Smooth muscle cell of the brain vasculature (primary cell): ENCODE measurements at places on chromosomes 11 and 22.

DNA sequence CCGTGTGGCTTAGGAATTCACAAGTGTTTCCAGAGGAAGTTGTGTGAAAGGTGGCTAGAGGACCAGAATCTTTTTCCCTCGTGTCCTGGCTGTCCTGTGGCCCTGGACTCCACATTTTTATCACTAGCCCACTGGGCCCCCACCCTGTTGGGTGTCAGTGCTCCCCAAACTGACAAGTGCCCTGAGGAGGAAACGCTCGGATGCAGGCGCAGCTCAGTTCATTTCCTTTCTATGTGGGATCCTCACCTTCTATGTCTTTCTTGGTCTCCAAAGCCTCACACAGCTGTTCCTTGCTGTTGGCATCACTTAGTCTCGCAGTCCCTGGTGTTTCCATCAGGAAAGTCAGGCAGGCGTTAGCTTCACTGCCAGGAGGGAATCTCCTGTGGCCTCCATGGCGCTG is 68.0 kb upstream of the KCNQ1OT1 start:
- DNase-seq = no peak

DNA sequence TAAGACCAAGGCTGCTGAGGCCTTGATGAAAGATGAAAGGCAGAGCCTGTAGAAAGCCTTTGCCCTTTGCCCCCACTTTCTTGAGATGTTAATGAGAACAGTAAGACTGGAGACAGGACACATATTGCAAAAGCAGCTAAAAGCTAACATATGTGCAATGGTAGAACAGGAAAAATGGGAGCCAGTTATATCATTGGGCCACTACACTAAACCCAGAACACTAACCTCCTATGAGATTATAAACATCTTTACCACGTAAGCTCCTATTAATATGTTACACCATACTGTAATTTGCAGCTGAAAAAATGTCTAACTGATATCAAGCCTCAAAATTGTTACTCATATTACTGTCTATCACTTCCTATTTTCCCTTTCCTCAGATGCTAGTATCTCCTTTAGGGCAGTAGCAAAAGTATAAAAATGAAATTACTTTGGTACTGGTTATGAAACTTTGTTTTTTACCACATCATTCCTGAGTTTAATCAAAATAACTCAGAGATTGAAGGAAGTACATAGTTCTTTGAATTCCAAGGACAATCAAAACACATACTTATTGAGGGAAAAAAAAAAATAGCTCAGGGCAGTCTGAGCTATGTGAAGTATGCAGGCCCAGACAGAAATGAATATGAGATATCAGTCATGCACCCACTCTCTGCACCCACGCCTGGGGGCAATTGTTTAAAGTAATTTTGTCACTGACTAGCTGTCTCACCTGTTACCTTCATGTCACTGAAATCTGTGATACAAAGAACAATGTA is 9.1 kb downstream of the HPS5 start:
- no peak for DNase-seq

GRCh38 chr11:12007230-12007593 is 1.2 kb downstream of the DKK3 start:
- DNase-seq = no peak

GRCh38 chr11:11020219-11020726 is 162.4 kb upstream of the ZBED5 start:
- DNase-seq = no peak

GRCh38 chr11:22657101-22657694 is 9.2 kb upstream of the GAS2 start:
- no peak for DNase-seq
